ENCODE measurements at places on chromosomes 1 and 21. TPM values are rescaled to one million over a fixed set of nuclear protein-coding genes. Genes with fewer than 3 reads are reported as not detected.

DNA sequence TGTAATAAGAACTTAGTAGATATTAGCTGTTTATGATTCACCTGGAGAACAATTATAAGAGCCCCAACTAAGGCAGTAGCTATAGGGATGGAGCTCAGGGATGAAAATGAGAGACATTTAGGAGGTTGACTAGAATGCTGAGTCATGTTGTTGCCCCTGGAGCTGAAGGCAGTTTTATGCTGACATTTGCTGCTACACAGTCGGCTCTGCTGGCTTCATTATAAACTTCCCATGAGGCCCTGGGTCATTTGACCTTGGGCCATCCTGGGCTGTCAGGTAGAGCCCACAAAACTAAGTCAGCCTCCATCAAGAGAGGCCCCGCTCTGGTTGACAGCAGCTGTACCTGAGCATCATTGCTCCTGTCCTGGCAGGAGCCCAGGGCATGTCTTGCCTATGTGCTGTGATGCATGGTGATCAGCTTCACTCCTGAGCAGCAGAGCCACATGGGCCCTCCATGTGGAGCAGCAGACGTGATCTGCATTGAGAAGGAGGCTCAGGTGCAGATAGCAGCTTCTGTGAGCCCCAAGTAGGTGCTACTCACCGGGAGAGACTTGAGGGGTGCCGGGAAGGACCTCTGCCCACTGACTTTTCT lies 112.4 kb downstream of the TBX19 start:
- no peak for DNase-seq
- no peak overlapping the region for H3K4me3 ChIP-seq
- H3K27ac ChIP-seq = no peak overlapping the region
- peaks cover 8% of the 10 kb centered on the region for H3K27me3 ChIP-seq
- H3K36me3 ChIP-seq = no peaks in the 10 kb centered on the region
- H3K4me1 ChIP-seq = peaks cover 8% of the 10 kb centered on the region

GRCh38 chr1:160197231-160197630 lies 6.9 kb downstream of the CASQ1 start:
- no peaks in the 10 kb centered on the region for H3K4me1 ChIP-seq
- H3K27ac ChIP-seq = no peak overlapping the region
- DNase-seq = no peak
- H3K4me3 ChIP-seq = no peak overlapping the region
- H3K36me3 ChIP-seq = no peaks in the 10 kb centered on the region
- H3K27me3 ChIP-seq = no peaks in the 10 kb centered on the region

The PDZK1IP1 gene
- not detected for total RNA-seq

The PEAR1 gene
- total RNA-seq = not detected

DNA sequence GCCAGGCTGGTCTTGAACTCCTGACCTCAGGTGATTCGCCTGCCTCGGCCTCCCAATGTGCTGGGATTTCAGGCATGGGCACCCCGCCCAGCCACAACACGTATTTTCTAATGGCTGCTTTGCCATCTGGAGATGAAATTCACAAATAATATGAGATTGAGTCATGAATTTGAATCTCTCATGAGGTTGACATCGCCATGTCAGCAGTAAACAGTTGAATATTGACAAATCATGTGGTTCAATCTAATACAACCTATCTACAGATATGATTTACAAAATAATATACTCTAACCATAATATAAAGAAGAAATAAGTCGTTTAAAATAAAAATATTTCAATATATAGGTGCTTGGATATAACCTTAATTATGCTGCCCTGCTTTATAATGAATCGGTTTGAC lies 42.1 kb downstream of the MYOM3 start:
- no peak overlapping the region for H3K4me3 ChIP-seq
- DNase-seq = no peak
- peaks cover 6% of the 10 kb centered on the region for H3K27me3 ChIP-seq
- no peak overlapping the region for H3K27ac ChIP-seq
- H3K36me3 ChIP-seq = no peaks in the 10 kb centered on the region

The BEND5 gene
- 25.9 TPM for total RNA-seq

DNA sequence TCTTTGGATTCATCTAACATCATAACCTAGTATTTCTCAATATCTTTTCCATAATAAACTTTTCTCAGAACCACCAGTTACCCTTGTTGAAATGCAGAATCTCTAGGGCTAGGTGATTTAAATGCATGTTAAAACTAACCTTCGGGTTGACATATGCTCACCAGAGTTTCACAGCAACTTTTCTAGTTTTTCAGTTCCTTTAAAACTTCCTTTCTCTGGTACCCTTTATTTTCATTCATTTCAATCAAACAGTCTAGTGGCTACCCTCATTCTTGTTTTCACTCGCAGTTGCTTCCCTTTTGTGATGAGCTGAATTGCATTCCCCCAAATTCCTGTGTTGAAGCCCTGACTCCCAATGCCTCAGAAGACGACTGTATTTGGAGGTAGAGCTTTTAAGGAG lies 712.8 kb upstream of the CHRM3 start:
- H3K27ac ChIP-seq = no peak overlapping the region
- no peak for DNase-seq
- no peaks in the 10 kb centered on the region for H3K36me3 ChIP-seq
- H3K27me3 ChIP-seq = no peaks in the 10 kb centered on the region

The FCRL5 gene
- not detected for total RNA-seq

The LSS gene
- 21.3 TPM for total RNA-seq

GRCh38 chr1:118340928-118341910 lies 156.2 kb upstream of the SPAG17 start:
- no peak overlapping the region for H3K27ac ChIP-seq
- no peak overlapping the region for H3K4me3 ChIP-seq
- no peak for DNase-seq
- H3K27me3 ChIP-seq = no peaks in the 10 kb centered on the region

DNA sequence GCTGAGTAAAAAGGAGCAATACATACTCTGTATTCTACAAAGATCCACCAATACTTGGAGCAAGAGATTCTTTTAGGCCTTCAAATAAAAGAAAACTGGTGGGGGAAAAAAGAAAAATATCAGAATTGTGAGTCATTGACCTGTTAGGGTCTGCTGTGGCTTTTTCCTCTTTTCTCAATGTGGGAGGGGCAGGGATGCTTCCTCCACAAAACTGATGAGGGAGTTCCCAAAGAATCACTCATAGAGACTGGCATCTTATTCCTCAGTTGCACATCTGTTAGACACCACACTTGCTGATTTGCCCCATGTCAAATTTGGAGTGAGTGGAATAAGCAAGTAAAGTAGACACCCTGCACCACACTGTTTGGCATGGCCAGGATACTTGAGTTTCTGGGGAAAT lies 16.6 kb downstream of the C1orf141 start:
- no peak overlapping the region for H3K27ac ChIP-seq
- no peak overlapping the region for H3K4me3 ChIP-seq
- H3K36me3 ChIP-seq = peaks cover 2% of the 10 kb centered on the region
- DNase-seq = no peak

DNA sequence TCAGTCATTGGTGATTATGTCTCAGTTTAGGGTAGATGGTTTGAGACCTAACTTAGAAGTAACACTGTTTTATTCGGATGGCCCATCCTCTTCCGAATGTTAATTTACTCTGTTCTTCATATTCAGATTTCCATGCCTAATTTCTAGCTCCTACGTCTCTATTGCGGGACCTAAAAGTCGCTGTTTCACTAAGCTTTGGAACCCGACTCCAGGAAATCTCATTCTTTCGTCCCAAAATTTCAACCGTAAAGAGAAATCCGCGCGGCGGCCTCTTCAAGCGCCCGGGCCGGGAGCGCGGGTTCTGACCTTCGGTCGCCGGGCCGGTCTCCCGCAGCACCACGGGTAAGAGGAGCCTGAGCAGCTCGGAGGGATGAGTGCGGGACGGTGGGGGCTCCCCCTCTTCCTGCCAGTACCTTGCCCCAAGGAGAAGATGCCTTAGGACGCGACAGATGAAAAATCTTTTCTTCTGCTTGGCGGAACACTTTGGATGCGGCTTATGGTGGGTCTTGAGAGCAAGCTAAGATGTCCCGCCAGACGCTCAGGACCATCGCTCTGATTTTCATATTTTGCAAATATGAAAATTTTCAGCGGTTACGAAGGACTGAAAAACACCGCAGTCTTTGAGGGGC lies 128.7 kb downstream of the PPIAL4G start:
- no peak overlapping the region for H3K27ac ChIP-seq
- DNase-seq = no peak
- peaks cover 20% of the 10 kb centered on the region for H3K27me3 ChIP-seq
- H3K36me3 ChIP-seq = no peaks in the 10 kb centered on the region
- H3K4me1 ChIP-seq = peaks cover 4% of the 10 kb centered on the region

DNA sequence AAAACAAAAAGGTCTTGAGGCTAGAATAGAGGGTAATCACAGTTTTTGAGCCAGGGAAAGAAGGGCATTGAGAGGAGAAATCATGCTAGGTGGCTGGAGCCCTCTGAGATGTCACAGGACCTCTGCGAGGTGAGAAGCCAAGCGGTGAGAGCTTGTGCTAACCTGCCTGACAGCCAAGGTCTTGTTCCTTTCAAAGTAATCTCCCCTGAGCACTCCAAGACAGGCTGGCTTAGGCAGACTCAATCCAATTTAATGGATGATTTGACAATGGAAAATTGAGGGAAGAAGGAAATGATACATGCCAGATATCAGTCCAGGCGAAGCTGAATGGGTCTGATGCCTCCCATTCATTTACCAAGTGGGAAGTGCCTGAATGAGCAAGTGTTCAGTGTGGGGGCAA lies 311.9 kb upstream of the PTBP2 start:
- no peaks in the 10 kb centered on the region for H3K4me1 ChIP-seq
- no peaks in the 10 kb centered on the region for H3K27me3 ChIP-seq
- no peak overlapping the region for H3K4me3 ChIP-seq
- no peak for DNase-seq

DNA sequence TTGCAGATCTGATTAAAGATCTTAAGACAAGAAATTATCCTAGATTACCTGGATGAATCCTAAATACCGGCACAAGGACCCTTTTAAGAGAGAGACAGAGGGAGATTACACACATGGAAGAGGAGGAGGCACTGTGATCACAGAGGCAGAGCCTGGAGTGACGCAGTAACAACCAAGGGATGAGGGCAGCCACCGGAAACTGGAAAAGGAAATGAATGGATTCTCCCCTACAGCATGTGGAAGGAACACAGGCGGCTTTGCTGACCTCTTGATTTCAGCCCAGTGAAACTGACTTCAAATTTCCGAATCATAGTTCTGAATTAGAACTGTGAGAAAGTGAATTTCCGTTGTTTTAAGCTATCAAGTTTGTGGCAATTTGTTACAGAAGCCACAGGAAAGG lies 50.2 kb upstream of the IVNS1ABP start:
- no peaks in the 10 kb centered on the region for H3K4me1 ChIP-seq
- no peaks in the 10 kb centered on the region for H3K36me3 ChIP-seq
- no peak overlapping the region for H3K4me3 ChIP-seq
- H3K27ac ChIP-seq = no peak overlapping the region
- no peaks in the 10 kb centered on the region for H3K27me3 ChIP-seq

The WNT3A gene
- total RNA-seq = not detected

The CASZ1 gene
- total RNA-seq = 4.0 TPM

The MYBPHL gene
- not detected for total RNA-seq

- H3K4me3 ChIP-seq = no peak overlapping the region
- peaks cover 8% of the 10 kb centered on the region for H3K27me3 ChIP-seq
- no peaks in the 10 kb centered on the region for H3K36me3 ChIP-seq
- DNase-seq = no peak
Measured at GRCh38 chr21:17658931-17659330, 46.2 kb upstream of the BTG3 start.

The SUSD4 gene
- total RNA-seq = 2.2 TPM

DNA sequence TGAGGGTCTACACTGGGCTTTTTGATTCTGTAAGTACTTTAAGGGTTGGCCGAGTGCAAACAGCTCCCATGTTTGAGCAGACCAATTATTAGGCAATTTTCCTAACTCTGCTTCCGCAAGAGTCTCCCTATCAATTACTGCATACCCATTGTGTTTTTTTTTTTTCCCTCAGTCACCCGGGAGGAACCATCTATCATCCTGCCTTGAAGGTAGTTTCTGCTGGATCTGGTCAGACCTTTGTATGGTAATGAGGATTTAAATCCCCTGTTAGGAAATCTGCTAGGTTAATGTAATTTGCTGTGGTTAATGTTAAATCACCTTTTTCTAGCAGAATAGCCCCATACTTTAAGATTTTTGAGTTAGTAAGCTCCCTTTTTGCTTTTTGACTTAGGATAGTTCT lies 40.8 kb upstream of the WARS2 start:
- H3K27me3 ChIP-seq = no peaks in the 10 kb centered on the region
- H3K4me1 ChIP-seq = no peaks in the 10 kb centered on the region

DNA sequence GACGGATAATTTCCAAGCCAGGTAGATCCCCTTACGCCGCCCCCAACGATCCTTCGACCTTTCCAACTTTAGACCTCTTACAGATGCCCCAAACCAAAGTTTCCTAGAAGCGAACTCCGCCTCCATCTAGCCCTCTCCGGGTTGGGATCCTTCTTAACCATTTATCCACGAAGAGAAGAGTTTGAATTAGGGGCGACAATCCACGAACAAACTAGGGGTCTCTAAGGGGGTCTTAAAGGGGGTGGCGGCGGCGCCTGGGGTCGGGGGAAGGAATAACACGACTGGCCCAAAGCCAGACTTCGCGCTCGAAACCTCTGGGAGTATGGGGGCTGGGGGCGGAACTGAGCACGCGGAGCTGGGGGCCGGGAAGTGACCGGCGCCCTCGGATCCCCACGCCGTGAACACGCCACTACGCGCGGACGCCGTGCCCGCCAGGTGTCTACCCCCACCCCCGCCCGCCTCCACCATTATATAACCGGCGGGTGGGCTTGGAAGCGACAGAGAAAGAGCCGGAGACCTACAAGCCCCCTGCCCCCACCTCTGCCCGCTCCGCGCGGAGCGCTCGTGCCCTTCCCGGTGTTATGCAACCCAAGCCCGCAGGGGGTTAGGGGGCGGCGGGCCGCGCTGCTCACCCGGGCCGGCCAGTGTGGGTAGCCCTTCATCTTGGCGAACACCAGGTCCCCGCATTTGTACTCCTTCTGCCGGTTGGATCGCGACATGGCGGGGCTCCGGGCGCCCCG lies 594 bp downstream of the HDGF start:
- no peaks in the 10 kb centered on the region for H3K27me3 ChIP-seq
- peak overlapping the region; percentile 98 for H3K4me3 ChIP-seq
- peak; percentile 61 for DNase-seq
- H3K27ac ChIP-seq = peak overlapping the region; percentile 96
- H3K4me1 ChIP-seq = peaks cover 44% of the 10 kb centered on the region

The DUSP23 gene
- total RNA-seq = 26.8 TPM

GRCh38 chr1:227729881-227730629 lies 5.0 kb downstream of the JMJD4 start:
- no peaks in the 10 kb centered on the region for H3K27me3 ChIP-seq
- peak overlapping the region; percentile 31 for H3K27ac ChIP-seq
- H3K36me3 ChIP-seq = peaks cover 11% of the 10 kb centered on the region
- DNase-seq = peak; percentile 74

DNA sequence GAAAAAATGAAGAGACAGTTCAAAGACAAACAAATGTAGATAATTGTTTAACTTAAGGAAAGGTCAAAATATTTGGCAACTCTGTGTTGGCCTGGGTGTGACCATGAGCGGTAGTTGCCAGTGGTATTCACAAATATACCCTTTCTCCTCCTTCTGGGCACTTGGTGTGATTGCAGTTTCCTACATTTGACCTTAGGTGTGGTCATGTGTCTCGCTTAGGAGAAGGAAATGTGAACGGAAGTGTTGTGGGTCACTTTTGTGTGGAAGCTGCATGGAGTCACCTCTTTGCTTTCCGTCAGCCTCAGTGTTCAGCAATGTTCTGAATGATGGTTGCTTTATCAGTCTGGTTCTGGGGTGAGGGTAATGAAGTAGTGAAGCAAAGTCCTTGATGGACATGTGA lies 3.4 kb upstream of the PCSK9 start:
- H3K36me3 ChIP-seq = no peaks in the 10 kb centered on the region
- H3K4me3 ChIP-seq = no peak overlapping the region
- no peaks in the 10 kb centered on the region for H3K4me1 ChIP-seq
- no peak for DNase-seq
- H3K27me3 ChIP-seq = peaks cover 49% of the 10 kb centered on the region

- no peaks in the 10 kb centered on the region for H3K4me1 ChIP-seq
- DNase-seq = no peak
- no peaks in the 10 kb centered on the region for H3K36me3 ChIP-seq
- no peak overlapping the region for H3K27ac ChIP-seq
- no peak overlapping the region for H3K4me3 ChIP-seq
Measured at GRCh38 chr1:14462851-14463250, 135.6 kb upstream of the KAZN start.

Measured in activated CD4-positive, alpha-beta T cell treated with anti-CD3 and anti-CD28 coated beads for 36 hours (primary cell).